Left ventricle myocardium inferior (tissue), 1 donor: ENCODE measurements at places on chromosomes 5 and 9.

DNA sequence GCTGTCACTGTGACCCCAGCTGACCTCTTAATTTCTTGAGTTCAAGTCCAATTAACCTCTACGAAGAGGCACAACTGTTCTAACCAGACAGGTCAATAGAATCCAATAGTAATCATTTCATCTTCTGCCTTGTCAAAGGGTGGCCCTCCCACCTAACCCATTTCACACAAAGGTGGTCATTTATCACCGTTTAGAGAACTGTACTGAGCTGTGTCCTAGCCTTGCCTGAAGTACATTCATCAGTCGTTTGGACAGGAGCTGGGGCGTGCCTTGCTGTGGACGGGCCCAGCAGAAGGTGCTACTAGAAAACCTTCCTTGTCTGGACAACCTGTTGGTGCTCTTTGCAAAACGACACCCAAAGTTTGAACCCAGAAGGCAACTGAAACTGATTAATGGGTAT, 605.4 kb downstream of the ISL1 start:
- DNase-seq: no peak

GRCh38 chr9:127763918-127764384, 14.5 kb downstream of the SH2D3C start:
- peak; percentile 70 for DNase-seq

DNA sequence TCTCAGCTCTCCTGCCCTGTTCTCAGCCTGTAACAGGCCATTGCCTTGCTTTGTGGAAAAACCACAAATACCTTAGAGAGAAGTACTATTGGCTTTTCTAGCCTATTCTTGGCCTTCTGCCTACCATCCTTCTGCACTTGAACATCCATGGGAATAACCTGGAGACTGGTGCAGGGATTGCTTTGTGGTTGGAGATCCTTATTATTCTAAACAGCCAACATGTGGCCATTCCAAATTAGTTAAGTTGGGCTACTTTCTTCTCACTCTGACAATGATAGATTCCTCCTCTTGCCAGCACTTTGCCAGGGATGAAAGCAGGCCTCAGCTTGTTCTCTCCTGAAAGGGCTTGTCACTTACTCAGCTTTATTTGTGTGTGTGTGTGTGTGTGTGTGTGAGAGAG, 240.4 kb downstream of the GLIS3 start:
- no peak for DNase-seq

GRCh38 chr9:137293482-137294090, 8.5 kb downstream of the NRARP start:
- no peak for DNase-seq

DNA sequence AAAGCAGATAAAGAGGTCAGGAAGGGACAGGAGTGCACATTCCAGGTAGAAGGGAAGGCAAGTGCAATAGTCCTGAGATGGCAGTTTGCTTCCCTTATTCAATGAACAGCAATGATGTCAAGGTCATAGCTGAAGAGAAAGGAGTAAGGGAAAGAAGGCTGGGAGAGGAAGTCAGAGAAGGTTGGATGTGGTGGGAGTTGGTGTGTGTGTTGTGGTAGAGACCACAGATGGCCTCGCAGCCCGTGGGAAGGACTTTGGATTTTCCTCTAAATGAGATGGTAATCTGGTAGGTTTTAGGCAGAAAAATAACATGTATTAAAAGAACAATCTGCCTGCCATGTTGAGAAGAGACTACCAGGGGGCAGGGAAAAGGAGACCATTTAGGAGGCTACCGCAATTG, 25.1 kb upstream of the LPAR1 start:
- DNase-seq: no peak

DNA sequence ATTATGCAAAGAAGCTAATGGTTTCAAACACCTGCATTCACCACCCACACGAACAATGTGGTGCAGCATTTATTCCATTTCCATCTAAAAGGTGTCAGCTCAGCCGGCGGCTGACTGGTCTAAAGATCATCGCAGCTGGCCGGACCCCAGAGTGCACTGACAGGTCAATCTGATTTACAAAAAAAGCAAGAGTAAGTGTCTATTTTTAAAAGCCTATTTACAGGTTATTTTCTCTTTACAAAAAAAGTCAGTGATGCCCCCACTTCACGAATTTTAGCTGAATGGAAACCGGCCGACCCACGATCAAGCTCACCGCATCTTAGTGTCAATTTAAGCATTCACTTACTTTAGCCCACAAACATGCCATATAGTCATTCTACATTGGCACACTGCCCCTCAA, 58.3 kb downstream of the SEMA4D start:
- no peak for DNase-seq

DNA sequence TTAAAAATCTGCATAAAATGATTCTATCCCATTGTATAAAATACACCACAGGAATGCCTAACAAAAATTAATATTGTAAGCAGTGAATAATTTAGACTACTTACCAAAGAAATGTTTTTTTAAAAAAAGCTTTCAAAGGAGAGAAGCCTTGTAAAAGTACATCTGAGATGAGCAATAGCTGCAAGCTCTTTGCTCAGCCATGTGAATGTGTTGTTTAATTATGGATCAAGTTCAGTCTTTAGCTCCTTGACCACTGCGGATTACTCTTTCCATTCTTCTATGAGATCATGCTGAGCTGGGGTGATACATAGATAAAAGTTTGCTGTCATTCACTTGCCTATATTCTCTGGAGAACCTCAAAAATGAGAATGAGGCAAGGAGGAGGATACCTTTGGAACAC, 782.4 kb upstream of the ZNF608 start:
- DNase-seq: no peak

- no peak for DNase-seq
Measured at GRCh38 chr9:87140605-87141109, 193.4 kb upstream of the GAS1 start.

- no peak for DNase-seq
Measured at GRCh38 chr5:76682387-76682786, 33.5 kb upstream of the F2R start.

DNA sequence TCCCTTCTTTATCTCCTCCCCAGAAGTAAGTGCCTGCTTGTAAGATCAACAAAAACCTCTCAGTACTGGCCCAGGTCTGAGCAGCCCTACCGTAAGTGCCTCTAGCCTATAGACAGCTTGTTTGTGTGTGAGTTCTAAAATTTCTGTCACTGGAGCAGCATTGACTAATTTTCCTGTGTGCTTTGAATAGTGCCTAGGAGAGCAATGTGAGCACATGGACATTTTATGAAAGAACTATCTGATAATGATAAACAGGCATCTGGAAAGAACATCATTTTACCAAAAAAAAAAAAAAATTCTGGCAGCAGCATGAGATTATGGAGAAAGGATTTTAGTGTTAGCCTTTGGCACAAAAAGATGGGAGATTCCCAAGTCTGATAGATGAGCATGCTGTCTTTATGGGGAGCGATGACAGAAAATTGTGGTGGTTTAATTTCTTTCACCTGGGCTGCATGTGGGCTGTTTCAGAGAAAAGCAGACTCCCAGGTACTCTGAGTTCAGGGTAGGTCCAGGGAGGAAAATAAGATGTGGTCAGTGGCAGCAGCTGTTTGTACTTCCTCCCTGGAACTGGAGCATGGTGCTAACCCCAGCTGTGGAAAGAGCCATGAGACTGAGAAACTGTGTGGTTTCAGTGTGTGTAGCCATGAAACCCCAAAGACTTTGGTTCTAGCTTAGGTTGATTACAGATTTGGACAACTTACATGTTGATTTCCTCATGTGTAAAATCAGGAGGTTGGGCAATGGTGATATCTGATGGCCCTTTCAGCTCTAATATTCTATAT, 419.9 kb downstream of the NTRK2 start:
- no peak for DNase-seq

DNA sequence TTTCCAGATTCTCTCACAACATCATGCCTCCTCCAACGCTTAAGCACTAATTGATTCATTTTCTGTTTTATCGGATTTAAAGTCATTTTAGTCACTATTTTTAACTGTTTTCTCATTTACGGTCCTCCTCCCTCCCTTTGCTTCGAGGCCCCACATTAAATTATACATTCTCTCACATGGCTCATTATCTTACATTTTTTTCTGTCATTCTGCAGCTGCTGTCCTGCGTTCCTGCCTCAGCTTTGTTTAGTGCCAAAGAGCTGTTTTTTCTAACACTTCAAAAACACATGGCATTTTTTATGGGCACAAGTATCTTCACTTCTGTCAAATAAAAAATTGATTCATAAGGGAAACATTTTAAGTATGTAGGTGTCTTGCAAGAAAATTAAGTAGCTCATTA, 130.1 kb upstream of the FST start:
- DNase-seq: no peak

DNA sequence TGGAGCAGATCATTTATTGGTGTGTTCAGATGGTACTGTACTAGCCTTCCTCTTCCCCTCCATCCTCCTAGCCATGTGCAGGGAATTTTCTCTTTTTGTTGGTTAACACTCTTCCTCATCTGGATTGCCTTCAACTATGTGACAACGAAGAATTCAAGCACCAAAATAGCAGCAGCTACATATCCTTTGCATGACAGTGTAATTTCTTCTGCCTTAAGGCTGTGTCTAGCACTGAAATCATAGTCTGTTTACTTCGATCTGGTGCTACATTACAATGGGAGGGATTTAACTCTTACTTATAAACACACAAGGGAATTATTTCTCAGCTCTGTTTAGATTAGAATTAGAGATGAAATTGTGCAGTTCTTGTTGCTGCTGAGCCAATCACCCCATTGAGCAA, 260.4 kb downstream of the ARL15 start:
- no peak for DNase-seq

GRCh38 chr9:126165755-126166154, 160.9 kb upstream of the MVB12B start:
- no peak for DNase-seq

DNA sequence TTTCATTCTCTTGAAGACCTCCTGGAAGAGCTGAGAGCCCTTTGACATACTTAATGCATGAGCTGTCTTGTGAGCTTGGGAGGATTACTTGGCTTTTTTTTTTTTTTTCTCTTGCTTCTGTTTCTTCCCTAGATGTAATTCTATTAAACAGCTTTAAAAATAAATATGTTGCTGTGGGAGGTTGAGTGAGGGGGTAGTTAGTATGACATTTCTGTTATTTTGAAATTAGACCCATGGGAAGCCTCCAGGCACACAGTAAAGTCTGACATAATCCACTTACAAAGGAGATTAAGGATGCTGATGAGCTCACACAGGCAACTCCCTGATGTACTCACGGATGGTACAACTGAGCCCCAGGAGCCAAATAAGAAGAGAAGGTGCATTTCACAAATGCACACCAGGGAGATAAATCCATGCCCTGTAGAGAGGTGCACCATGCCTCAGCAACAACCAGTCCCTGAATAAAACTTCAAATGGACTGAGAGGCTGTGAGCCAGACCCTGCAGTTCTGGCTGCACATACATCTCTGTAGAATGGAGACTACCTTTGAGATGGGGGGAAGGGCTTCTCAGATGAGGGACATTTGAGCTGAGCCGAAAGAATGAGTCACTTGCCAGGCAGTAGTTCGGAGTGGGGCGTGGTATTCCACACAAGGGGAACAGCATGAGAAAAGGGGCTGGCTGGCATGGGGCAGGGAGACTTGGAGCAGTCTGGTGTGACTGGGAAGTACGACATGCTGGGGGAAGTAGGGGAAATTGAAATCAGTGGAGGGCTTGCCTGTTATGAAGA, 68.7 kb downstream of the ACTL7B start:
- no peak for DNase-seq

DNA sequence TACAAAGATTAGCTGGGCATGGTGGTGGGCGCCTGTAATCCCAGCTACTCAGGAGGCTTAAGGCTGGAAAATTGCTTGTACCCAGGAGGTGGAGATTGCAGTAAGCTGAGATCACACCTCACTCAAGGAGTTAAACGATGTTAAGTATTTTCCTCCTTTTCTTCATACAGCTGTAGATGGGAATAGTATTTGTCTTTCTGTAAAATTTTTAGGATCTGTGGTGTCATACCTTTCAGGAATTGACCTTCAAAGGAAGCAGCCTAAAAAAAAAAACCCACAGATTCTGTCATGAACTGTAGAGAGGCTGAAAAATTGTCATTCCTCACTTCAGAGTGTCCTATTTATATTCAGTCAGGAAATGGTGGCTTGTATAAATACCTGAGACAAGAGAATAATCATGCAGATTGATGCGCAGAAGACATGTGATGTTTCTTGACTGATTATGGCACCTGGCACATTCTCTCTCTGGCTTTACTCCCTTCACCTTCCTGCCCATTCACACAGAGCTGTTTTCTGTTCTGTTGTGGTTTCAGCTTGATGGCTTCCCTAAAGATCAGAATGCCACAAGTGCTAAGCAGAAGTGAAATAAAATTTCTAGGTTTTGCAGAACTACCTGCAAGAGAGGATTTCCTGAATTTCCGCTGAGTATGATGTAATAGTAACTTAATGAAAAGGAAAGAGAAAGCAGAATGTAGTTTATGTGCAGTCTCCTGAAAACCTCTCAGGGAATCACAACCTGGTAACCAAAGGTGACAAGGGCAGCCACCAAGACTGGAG, 3.8 kb downstream of the IFNA1 start:
- DNase-seq: no peak

- no peak for DNase-seq
Measured at GRCh38 chr5:123626051-123626450, 114.1 kb downstream of the CSNK1G3 start.

DNA sequence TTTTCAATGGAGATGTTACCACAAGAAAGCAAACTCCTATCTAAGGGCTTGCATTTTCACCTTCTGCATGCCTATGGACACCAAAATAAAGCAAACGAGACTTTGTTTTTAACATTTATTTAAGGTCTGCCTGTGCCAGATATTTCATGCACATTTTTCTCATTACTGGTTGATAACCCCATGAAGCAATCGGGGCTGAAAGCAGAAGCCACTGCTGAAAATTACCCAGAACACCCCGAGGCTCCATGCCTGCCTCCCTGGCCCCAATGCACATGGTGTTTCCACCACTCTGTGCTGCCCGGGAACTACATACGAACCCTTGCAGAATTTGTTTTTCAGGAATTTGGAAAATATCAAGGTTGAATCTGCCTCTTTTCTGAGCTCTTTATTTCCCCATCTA, 240.1 kb downstream of the NR2F1-AS1 start:
- DNase-seq: no peak

DNA sequence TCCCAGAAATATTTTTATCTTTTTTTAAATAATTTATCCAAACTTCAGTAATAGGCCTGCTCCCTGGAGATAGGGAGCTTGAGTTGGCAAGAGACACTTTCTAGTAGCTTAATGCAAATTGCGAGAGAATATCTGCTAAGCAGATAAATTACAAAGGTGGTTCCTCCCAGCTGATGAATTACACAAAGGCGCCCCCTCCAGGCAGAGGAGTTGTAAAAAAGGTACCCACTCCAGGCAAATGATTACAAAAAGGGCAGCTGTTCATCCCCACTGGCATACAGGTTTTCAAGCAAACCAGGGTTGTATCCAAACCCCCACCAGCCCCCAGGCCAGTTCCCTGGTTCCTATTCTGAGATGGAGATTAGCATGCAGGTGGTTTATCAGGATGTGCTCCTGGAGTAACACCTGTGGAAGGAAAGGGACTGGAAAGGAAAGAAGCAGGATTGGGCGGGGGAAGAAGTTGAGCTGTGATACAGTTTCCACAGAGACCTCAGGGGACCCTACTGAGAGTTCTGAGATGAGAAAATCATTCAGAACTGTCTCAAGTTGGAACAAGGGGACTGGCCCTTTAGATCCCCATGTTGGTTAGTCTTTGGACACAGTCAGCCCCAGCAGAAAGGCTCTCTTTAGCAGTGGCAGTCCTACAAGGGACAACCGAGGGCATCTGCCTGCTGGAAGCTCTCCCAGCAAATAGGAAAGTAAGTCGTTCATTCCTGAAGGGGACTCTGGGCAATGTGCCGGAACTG, 25.5 kb downstream of the ESM1 start:
- DNase-seq: no peak
